NCI-H1694 (cell line): ENCODE measurements at places on chromosomes 3 and 15.

- no peak for DNase-seq
These were observed 6.1 kb upstream of the ZSCAN2 start for GRCh38 chr15:84594617-84595290.

DNA sequence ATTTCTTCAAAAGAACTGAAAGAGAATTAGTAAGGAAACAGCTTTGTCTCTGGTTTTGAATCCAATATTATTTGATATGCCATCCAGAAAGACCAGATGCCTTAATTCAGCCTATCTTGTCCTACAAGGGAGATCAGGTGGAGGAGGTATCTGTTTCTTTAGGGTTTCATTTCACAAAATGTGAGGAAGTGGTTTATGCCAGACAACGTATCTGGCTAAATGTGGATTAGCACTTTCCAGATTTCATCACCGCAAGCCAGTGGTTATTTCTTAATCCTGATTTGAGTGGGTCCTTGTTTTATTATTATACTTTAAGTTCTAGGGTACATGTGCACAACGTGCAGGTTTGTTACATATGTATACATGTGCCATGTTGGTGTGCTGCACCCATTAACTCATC lies 271.1 kb downstream of the EBLN2 start:
- no peak for DNase-seq

GRCh38 chr3:37279236-37279635 lies 104.9 kb upstream of the LRRFIP2 start:
- DNase-seq = no peak

DNA sequence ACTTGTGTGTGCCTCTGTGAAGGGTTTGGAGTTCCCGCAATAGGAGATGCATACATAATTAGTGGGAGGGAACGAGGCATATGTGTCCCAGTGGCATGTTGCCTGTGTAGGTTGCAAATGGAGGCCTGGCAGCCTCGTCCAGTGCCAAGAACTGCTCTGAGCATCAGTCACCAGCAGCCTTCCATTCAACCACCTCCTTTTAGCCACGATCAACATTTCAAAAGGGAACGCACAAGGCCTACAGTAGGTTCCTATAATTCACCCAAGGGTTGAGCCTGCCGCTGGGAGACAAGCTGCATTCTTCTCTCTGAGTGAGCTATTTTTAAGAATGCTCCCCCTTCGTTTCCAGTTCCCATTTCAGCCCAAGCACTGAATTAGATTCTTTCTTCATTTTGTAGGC lies 78.8 kb upstream of the CTNNB1 start:
- no peak for DNase-seq

- no peak for DNase-seq
These were observed 104.8 kb downstream of the CORO2B start for GRCh38 chr15:68683551-68683950.

GRCh38 chr15:52803467-52804306 lies 13.6 kb upstream of the ONECUT1 start:
- DNase-seq = no peak

GRCh38 chr3:115715241-115715745 lies 92.0 kb downstream of the GAP43 start:
- no peak for DNase-seq

- no peak for DNase-seq
These were observed 85.9 kb downstream of the CHSY1 start for GRCh38 chr15:101165905-101166471.
